ENCODE measurements at places on chromosomes 4 and X.

DNA sequence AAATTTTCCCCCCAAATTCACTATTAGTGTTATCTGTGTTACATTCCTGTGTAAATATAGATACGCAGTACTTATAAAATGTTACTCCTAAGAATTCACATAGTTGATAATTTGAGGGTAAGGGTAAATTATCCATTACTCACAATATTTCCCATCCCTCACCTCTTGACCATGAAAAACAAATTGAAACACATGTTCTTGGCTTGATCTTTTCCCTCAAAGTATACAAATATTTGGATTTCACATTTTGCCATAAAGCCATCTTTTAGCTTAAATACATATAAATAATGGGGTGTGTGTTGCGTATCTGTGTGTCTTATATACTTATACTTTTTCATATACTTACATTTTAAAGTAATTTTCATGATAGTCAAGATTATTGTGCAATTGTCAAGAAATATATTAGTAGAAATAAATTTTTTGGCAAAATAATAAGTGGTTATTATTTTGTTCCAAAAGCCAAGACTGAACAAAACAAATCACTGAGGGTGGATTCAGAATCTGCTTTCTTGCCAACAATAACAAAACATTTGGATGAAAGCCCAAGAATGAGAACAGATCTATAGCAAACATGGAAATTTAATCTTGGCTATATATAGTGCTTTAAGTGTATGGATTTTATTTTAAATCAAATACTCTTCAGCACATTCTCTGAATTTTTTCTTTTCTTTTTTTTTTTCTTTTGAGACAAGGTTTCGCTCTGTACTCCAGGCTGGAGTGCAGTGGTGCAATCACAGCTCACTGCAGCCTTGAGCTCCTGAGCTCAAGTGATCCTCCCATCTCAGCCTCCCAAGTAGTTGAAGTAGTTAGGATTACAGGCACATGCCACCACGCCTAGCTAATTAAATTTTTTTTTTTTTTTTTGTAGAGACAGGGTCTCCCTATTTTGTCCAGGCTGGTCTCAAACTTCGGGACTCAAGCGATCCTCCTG is 48.5 kb upstream of the PRSS48 start:
- no peak for DNase-seq

DNA sequence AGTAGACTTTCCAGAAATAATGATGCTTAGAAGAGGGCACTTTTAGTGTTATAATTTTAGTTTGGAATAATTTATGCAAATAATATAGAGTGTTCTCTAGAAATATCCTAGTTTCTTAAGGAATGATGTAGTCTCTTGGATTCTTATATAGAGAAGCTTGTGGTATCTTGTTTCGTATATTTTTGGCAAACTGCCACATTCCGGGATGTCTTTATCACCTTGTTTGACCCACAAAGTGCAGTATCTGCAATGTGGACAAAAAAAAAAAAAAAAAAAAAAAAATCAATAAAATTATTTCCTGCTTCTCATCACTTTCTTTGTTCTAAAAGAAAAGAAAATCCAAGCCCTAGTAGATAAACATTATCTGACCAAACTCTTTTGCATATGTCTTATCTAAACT is 1577.7 kb upstream of the TENM3 start:
- no peak for DNase-seq

GRCh38 chrX:78922754-78923153 is 22.4 kb upstream of the P2RY10 start:
- no peak for DNase-seq

DNA sequence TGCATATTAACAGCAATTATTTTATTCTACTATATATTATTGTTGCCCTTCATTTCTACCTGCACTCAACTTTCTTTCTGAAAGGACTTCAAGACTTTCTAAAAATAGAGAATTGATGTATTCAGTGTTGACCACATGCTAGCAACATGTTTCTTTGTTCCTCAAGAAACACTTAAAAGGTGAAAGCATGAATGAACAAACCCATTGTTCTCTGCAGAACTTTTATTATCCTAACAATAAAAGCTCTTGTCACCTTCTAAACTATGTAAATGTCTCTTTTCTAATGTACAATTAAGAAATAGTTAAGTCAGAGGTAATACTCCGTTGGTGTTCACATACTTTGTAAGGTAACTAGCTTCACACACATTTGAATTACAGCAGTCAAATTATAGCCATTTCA is 638.7 kb downstream of the FSTL5 start:
- no peak for DNase-seq

GRCh38 chrX:138939038-138939437 is 227.5 kb upstream of the FGF13 start:
- DNase-seq, result no peak

DNA sequence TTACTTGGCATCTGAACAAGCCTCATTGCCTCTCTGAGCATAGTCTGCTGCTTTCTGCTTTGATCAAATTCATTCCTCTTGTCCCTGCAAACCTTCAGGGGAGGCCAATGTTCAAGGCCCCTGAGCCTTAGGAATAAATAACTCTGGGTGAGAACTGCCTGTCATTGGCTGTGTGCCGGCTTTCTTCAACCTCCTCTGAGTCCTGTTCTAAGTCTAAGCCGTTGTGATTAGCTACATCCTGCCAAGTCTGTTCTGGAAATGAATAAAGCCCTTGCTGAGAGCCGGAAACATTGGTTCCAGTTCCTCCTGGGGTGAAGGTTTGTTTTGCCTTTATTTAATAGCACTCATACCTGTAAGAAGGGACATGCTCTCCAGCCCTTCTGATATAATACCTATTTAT is 13.8 kb downstream of the RNF4 start:
- no peak for DNase-seq

DNA sequence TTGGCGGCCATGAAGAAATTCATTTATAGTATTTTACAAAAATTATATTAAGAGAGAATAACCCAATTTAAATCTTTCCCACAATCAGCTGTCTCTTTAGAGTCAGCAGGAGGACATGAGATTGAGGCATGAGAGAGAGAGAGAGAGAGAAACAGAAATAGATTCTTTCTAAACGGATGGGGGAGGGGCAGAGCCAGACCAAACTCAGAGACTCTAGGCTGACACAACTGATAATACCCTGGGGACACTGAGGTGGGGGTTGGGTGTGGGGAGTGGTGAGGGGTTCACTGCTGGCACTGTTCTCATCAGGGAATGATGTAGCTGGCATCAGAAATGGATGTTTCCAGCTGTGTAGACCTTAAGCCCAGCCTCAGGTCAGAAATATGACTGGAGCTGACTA is 20.5 kb upstream of the HOPX start:
- DNase-seq, result no peak

- DNase-seq, result no peak
Observed at GRCh38 chr4:180296036-180296599, 1947.1 kb upstream of the TENM3 start.

GRCh38 chrX:135893294-135893817 is at the start of the genes CT45A10 and SAGE1:
CT45A10 (minus strand) TSS chrX:135893444; CDS start chrX:135885344, 8,100 bp downstream.
SAGE1 (plus strand) TSS chrX:135893716; CDS start chrX:135896243, 2,527 bp downstream.
- DNase-seq, result no peak

GRCh38 chr4:151199319-151200190 is 77.4 kb upstream of the PRSS48 start:
- no peak for DNase-seq

GRCh38 chr4:25710637-25711036 is 55.0 kb downstream of the SLC34A2 start:
- DNase-seq, result no peak

DNA sequence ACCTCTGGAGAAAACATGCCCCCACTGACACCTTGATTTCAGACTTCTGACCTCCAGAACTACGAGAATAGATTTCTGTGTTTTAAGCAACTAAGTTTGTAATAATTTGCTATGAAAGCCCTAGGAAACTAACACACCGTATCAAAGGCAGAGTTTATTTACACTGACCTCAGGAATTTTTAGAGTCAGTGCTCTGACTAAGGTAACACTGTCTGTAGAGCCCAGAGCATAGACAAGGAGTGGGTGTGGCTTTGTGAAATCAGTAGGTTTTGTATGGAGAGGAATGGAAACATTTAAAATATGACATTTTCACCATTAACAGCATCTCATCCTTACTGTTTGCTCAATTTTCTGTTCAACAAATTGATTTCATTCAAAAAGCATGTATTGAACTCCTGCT is 764.4 kb upstream of the PCDH10 start:
- DNase-seq, result no peak

DNA sequence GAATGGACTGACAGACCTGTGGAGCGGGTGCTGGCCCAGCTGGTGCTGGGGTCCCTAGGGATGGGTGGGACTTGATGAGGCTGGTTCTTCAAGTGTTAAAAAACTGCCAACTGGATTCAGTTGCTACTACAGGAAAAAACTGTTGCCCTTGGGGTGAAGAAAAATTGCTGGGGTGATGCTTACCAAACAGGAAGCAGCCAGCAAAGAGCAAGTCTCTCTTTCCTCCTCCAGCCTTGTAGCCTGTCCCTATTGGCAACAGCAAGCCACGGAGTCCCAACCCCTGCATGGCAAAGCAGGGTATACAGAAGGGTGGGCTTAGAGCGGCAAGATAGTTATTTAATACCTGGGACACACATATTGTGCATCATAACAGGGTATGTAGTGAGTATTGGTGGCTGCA is 60.1 kb upstream of the ATP8A1 start:
- no peak for DNase-seq

DNA sequence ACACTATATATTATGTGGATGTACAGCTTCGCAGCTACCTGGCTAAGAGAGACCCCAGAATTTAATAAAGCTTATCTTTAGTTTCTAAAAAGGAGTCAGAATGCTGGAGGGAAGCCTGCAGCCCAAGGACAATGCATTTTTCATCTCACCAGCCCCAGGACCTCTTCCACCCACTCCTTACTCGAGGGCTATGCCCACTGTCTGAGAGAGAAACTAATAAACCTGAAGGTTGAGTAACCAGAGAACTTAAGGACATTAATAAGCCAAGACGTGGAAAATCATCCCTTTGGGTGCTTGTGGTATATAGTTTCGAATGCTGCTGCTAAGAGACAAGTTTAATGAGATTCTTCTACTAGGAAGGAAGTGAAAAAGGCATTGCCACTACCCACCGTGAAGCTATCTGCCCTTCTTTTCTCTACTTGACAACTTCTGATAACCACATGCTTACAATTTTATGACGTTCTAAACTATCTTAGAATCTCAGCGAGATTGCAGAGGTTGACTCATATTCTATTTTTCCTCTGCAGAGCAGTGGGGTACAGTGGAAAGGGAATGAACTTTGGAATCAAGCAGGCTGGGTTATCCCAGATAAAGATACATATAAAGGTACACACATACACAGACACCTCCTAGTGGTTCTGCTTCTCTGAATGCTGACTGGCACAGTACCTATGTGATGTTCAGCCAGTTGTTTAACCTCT is 3.3 kb downstream of the RELL1 start:
- DNase-seq, result no peak

GRCh38 chr4:22870847-22871449 is 178.2 kb downstream of the GBA3 start:
- no peak for DNase-seq

GRCh38 chr4:110634350-110635162 is 11.7 kb upstream of the PITX2 start:
- no peak for DNase-seq

DNA sequence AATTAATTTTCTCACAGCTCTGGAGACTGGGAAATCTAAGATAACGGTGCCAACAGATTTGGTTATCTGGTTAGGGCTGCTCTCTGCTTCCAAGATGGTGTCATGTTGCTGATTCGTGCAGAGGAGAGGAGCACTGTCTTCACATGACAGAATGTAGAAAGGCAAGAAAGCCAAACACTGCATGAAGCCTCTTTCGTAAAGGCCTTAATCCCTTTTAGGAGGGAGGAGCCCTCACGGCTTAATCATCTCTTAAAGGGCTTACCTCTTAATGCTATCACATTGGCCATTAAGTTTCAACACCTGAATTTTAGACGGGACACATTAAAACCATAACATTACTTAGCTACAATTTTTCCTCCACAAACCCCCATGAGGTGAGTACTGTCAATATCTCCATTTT is 174.1 kb downstream of the COX18 start:
- no peak for DNase-seq

DNA sequence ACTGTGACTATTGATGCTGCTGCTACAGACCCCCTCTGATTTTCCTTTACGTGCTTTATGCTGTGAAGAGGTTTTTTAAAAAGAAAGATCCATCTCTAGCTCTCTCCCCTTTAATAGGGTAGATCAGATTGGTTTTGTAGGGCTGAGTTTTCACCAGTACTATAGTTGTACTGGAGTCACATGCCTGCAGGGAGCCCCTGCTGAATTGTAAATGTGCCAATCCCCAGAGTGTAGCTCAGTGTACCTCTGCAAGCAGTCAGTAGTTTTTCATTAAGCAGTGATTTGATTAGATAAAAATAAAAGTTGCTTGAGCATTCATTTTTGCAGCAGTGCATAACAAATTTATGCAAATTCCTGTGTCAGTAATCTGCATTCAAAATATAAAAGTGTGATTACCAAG is 179.2 kb downstream of the IL1RAPL2 start:
- no peak for DNase-seq

- DNase-seq, result no peak
Observed at GRCh38 chrX:42106556-42106955, 183.2 kb upstream of the CASK start.

GRCh38 chr4:189505380-189505779 is 435.3 kb upstream of the FRG1 start:
- no peak for DNase-seq

DNA sequence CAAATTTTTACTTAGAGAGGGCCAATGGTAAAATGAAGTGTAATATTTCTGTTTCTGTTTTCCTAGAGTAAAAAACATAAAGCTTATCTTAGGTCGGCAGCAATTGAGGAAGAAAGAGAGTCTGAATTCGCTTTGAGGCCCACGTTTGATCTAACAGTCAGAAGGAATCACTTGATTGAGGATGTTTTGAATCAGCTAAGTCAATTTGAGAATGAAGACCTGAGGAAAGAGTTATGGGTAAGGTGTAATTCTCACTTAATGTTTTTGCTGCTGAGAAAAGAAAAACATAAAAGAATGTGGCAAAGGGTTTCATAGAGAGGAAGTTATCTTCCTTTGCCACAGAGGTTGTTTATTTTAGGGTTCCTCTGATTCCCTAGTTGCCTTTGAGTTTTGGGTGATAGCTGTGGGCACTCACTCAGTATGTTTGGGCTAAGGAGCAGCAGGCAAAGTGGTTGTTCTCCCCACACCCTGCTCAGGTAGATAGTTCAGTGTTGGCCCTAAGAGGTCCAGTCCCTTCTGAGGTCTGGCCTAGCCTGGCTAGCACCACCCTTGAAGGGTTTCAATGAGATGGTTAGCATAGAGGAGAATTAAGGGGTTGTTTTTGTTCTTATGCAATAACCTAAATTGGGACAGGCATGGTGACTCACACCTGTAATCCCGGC is 32.3 kb downstream of the HERC5 start:
- DNase-seq, result no peak

DNA sequence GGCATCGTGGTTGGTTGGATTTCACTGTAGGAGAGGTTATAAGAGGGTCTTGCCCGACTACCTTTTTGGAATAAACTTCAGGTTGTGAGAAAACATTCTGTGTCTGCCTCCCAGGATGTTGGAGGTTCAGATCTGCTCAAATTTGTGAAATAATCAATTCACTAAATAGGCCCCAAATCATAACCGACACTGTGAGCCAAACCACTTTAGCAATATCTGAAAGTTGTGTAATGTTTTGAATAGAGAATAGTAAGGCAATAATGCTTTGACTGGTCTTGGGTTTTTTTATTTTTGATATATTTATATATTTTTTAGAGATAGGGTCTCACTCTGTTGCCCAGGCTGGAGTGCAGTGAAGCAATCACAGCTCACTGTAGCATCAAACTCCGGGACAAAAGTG is 131.2 kb downstream of the GLRA3 start:
- no peak for DNase-seq
